ENCODE measurements at places on chromosomes 3 and 15.
A peak's percentile ranks its signal among the peaks of the same experiment; 100 is the strongest.

- no peak for DNase-seq
Observed at GRCh38 chr15:44910981-44911625, 45.4 kb upstream of the TERB2 start.

DNA sequence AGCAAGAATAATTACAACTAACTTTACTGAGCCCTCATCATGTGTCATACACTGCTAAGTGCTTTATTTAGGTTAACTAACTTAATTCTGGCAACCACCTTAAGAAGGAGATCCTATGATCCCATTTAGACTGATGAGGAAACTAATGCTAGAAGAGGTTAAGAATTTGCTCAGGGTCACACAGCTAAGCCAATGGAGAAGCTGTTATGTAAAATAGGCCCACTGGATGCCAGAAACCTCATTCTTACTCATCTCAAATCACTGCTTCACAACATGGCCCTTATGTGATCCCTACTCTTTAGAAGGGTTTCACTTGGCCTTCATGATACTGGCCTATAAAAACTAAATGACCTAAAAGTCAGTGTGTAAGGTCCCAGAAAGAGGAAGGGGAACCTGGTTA, 41.2 kb downstream of the IMPG2 start:
- DNase-seq, result no peak

GRCh38 chr3:53531749-53532148, 37.3 kb downstream of the CACNA1D start:
- DNase-seq, result no peak

DNA sequence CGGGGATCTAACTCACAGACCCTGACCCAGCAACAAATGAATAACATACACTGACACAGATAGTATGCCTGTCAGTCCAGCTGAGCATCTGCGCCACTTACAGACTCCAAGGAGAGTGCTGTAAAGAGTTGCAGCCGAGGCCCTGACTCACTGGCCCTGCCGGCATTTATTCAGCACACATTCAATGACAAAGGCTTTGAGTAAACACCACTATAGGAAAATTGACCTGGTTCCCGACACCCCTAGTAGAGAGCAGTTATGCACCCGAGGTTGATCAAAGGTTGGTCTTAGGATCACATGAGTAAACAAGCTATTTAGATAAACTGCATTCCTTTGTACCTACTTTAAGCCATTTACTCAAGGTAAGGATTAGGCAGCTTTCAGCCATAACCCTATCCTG, 22.7 kb downstream of the LARS2 start:
- DNase-seq, result no peak

GRCh38 chr3:189119950-189120349, 51.8 kb upstream of the TPRG1 start:
- no peak for DNase-seq

GRCh38 chr15:44711743-44712345, 527 bp downstream of the B2M start:
- peak; percentile 25 for DNase-seq

GRCh38 chr3:83873550-83873949, 1085.2 kb upstream of the CADM2 start:
- no peak for DNase-seq

- no peak for DNase-seq
Observed at GRCh38 chr3:12117473-12117872, 41.2 kb downstream of the TIMP4 start.

- DNase-seq, result no peak
Observed at GRCh38 chr15:59746777-59747176, 57.7 kb upstream of the BNIP2 start.

GRCh38 chr3:178267158-178267844, 268.9 kb upstream of the KCNMB2 start:
- DNase-seq, result no peak

- no peak for DNase-seq
Observed at GRCh38 chr3:136473716-136474326, 223.7 kb downstream of the PCCB start.

- DNase-seq, result no peak
Observed at GRCh38 chr3:13584901-13585300, 36.0 kb downstream of the FBLN2 start.

DNA sequence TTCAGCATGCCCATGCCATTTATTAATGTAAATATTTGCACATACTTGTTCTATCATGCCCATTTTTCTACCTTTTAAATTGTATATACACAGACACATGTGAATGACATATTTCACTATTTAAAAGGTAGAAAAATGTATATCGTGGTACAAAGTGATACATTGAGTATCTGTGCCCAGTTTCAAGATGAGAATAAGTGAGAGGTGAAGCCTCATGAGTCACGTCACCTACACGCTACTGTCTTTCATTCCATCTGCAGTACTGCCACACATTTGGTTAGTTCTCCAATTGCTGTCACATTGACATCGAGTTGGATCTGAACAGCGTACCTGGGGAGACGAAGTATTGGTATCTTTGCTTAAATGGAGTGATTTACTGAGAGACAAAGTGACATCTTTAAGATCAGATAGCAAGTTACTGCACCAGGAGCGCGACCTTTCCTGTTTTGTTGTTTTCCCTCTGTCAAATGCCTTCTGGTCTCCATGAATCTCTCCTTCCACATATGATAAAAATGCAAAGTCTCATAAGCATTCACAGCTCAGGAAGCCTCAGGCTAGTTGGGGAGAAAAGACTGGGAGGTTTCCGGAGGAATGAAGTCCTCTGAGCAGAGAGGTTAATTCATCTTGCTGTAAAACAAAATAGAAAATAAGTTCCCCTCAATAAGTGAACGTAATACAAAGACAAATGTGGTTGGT, 12.0 kb downstream of the GREM1 start:
- DNase-seq, result no peak

- DNase-seq, result no peak
Observed at GRCh38 chr3:115139072-115139471, 8.0 kb downstream of the ZBTB20 start.

GRCh38 chr3:50154840-50155490, at the start of gene SEMA3F:
TSS of gene SEMA3F (plus strand) at chr3:50155324. CDS start at chr3:50159623, 4,299 bp downstream.
- DNase-seq, result peak; percentile 68

GRCh38 chr3:54165865-54166264, 43.5 kb downstream of the CACNA2D3 start:
- no peak for DNase-seq

- no peak for DNase-seq
Observed at GRCh38 chr15:33155691-33156420, 38.7 kb downstream of the FMN1 start.

DNA sequence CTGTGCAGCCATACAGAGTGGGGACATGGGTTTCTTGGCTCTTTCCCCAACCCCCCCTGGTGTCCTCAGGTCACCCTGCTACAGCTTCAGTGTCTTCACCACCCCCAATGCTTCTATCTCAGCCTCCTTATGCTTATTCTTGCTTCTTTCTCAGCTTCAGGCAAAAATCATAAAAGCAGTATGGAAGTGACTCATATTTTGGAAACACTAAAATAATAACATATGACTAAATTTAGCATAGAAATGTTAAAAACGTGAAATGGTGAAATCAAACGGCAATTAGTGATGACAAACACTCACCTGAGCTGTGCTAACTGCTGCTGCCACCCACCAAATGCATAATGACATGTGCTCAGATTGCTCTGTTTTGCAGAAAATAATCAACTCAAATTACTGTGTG, 475.2 kb upstream of the EPHA3 start:
- DNase-seq, result no peak

DNA sequence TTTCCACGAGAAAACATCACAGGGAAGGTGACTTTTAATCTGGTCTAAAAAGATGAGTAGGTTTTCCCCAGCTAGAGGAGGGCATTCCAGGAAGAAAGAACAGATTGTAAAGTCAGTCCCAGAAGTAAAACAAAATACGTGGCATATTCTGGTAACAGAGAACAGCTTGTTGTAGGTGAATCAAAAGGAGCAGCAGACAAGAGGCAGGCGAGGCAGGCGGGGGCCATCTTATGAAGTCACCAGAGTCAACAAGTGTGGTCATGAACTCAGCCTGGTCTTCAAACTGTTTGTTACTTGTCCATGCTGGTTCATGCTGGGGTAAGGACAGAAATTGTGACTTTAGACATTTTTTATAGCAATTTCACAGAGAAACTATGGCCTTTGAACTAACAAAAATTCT, 4.0 kb upstream of the POPDC2 start:
- no peak for DNase-seq

- no peak for DNase-seq
Observed at GRCh38 chr3:105352976-105353375, 13.7 kb upstream of the ALCAM start.

DNA sequence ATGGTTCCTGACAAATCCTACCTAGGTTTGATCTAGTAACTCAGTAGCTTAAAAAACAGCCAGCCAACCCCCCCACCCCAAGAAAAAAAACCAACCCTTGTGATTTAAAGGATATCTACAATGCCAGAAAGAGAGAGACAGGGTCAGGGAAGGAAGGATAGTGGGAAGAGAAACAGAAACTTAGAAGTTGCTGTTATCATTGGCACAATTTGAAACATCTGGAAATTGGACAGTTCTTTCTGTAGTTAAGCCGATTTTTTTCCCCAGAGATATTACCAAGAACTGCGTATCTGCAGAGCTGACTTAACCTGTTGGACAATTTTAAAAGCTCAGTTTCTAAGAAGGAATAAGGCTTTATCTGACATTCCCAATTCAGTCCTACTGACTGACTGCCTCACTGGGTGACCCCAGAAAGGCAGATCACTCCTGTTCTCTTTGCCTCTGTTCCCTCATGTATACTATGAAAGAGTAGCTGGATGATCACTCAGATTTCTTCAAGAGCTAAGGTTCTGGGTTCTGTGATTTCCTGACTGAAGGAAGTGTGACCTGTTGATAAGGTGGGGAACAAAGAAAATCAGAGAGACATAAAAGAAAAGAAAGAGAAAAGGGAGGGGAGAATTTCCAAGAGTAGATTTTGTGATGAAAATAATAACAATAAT, 128.3 kb downstream of the MAP2K5 start:
- no peak for DNase-seq

DNA sequence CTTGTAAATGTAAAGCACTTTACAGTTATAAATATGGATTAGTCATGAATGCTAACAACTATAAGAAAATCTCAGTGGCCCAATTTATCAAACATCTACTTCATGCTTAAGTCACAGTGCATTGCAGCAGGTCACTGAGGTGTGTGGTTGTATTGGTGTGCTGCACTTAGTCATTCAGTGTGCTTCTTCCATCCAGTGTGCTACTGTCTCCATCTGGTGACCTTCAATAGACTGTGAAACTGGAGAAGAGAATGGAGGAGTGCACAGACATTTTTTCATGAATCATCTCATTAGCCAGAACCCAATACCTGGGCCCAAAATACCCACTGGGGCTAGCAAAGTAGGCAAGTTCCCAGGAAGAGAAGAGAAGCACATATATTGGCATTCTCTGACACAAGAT, 199.6 kb downstream of the SHOX2 start:
- DNase-seq, result no peak

DNA sequence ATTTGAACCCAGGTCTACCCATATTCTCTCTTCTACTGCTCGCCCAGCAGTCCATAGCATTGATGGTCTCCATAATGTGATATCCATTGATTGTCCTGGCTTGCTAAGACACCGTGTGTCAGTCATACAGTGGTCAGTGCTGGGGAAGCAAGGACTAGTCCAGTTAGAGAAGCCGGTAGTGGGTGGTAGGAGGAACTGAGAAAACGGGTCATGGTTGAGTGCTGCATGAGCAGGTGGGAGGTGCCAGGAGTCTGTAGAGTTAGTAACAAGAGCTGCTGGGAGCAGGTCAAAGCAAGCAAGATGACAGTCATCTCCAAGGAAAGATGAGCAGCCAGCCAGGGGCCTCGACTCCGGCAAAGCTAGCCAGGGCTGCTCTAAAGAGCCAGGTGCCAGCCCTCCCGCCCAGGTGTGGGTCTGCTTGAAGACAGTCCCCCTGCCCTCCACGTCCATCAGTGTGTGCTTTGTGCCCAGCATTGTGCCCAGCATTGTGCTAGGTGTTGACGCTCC, 29.5 kb upstream of the USP3 start:
- no peak for DNase-seq

GRCh38 chr3:41155834-41156233, 43.5 kb upstream of the CTNNB1 start:
- no peak for DNase-seq

- DNase-seq, result no peak
Observed at GRCh38 chr15:81511138-81511537, 137.1 kb upstream of the TMC3 start.

GRCh38 chr3:77655396-77655795, 615.5 kb downstream of the ROBO2 start:
- DNase-seq, result no peak

GRCh38 chr15:25783607-25784540, 79.3 kb downstream of the ATP10A start:
- DNase-seq, result peak; percentile 61

DNA sequence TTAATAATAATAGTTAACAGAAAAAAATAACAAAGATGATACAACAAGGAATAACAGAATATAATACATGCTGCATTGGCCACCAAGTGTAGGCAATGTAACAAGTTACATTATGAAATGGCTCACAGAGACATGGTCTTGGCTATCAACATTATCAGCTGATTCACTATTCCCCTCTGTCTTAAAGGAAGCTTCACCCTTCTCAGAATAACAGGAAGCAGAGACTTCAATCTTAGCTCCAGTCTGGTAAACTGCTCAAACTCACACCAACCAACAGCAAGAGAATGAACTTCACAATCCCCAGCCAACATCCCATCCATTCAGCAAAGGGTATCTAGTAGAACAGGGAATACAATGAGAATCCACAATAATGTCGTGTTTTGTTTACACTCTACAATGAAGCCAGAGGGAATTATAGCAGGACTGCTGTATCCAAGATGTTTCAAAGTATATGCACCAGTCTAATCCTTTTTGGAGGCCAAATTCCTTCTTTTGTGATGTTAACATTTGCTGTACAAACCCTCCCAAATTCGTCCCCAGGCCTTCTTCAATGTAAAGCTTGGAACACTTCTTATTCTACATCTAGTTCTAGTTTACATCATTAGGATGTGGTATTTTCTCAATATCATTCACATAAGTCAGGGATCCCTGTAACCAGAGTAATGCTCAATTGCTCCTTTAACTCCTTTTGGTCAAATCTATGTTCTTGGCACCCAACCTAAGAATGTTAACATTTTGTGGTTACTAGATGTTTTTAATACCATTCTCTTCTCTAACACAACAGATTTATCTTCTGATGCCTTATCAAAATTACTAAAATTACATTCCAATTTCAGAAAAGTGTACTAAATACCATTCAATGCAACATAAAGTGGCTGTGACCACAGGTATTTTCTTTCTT, 52.4 kb upstream of the CMSS1 start:
- DNase-seq, result no peak

- DNase-seq, result no peak
Observed at GRCh38 chr3:139540651-139541531, 1.3 kb upstream of the RBP1 start.

- no peak for DNase-seq
Observed at GRCh38 chr15:80587816-80588456, 107.2 kb upstream of the ABHD17C start.

- DNase-seq, result no peak
Observed at GRCh38 chr3:23239211-23240068, 36.3 kb downstream of the UBE2E2 start.
